Prostate gland (tissue), 2 donors: ENCODE measurements at places on chromosomes 4 and X. TPM values are rescaled to one million over a fixed set of nuclear protein-coding genes. Genes with fewer than 3 reads are reported as not detected.

PHOX2B gene
- total RNA-seq: not detected

UGT2A1 gene
- not detected for total RNA-seq

GRCh38 chr4:139795527-139796314 is 130.1 kb downstream of the MGST2 start:
- H3K4me1 ChIP-seq: no peaks in the 10 kb centered on the region
- DNase-seq: no peak
- no peak overlapping the region for H3K27ac ChIP-seq
- H3K4me3 ChIP-seq: no peak overlapping the region

DNA sequence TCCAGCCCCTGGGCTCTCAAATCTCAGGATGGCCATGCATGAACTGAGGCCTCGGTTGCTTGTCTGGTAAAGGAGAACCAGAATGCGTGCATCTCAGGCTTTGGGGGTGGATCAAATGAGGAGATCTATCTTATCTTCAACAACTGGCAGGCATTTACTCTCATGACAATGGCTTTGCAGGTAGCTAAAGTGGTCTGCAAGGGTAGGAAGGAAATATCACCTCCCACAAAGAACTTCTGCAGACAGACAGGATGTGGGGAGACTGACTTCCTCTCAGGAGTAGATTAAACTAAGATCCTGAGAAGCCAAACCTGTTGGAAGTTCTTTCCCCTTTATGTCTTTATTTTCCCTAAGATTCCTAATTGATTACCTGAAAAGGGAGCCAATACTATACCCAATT is 7.8 kb downstream of the LDB2 start:
- no peak for DNase-seq
- H3K36me3 ChIP-seq: no peaks in the 10 kb centered on the region
- no peaks in the 10 kb centered on the region for H3K27me3 ChIP-seq
- H3K4me1 ChIP-seq: no peaks in the 10 kb centered on the region
- H3K27ac ChIP-seq: no peak overlapping the region

DNA sequence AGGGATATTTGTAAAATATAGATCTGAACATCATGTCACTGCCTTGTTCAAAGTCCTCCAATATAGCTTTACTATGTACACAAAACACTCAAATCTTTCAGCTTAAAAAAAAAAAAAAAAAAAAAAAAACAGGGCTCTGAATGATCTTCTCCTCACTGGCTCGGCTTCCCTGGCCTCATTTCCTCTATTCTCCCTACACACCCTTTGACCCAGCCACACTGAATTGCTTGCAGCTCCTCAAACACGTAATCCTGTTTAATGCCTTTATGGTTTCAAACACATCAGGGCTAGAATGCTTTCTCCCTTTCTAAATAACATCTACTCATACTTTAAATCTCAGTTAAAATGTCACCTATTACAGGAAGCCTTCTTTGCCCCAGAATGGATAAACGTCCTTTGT is 60.8 kb downstream of the MTMR8 start:
- no peaks in the 10 kb centered on the region for H3K36me3 ChIP-seq
- H3K27ac ChIP-seq: no peak overlapping the region
- H3K4me3 ChIP-seq: no peak overlapping the region

- no peak overlapping the region for H3K4me3 ChIP-seq
- H3K4me1 ChIP-seq: no peaks in the 10 kb centered on the region
- H3K27me3 ChIP-seq: no peaks in the 10 kb centered on the region
- H3K36me3 ChIP-seq: no peaks in the 10 kb centered on the region
- H3K27ac ChIP-seq: no peak overlapping the region
- DNase-seq: no peak
These were observed 311.1 kb downstream of the PDGFC start for GRCh38 chr4:156660465-156660864.
